CD8-positive, alpha-beta memory T cell (primary cell): ENCODE measurements at places on chromosomes 5 and 9. TPM values are rescaled to one million over a fixed set of nuclear protein-coding genes. Genes with fewer than 3 reads are reported as not detected.

The TLR4 gene
- polyA plus RNA-seq: not detected

The MORN5 gene
- polyA plus RNA-seq: not detected

The HNRNPK gene
- polyA plus RNA-seq: 884 TPM

The PCDHA9 gene
- polyA plus RNA-seq: not detected

The ITK gene
- polyA plus RNA-seq: 129 TPM

The LHX6 gene
- not detected for polyA plus RNA-seq

The FRMPD1 gene
- polyA plus RNA-seq: not detected

The NUTM2G gene
- 0.14 TPM for polyA plus RNA-seq

The UNC5A gene
- not detected for polyA plus RNA-seq

The CNTFR gene
- polyA plus RNA-seq: not detected

The CNTNAP3B gene
- not detected for polyA plus RNA-seq

The CCDC171 gene
- 0.62 TPM for polyA plus RNA-seq

The SLC6A3 gene
- polyA plus RNA-seq: not detected

The PCDHGB5 gene
- 0.14 TPM for polyA plus RNA-seq

The C5orf46 gene
- polyA plus RNA-seq: not detected

The PDCD1LG2 gene
- not detected for polyA plus RNA-seq

The PRLR gene
- polyA plus RNA-seq: not detected

The SCGB3A1 gene
- polyA plus RNA-seq: 0.95 TPM

The HEXB gene
- 116 TPM for polyA plus RNA-seq

The LCN2 gene
- polyA plus RNA-seq: not detected

The MSX2 gene
- not detected for polyA plus RNA-seq

The GABRA1 gene
- not detected for polyA plus RNA-seq

The ITGA2 gene
- 0.51 TPM for polyA plus RNA-seq

The OR1Q1 gene
- polyA plus RNA-seq: not detected

The NOXA1 gene
- 1.3 TPM for polyA plus RNA-seq

The LRRC19 gene
- 0.10 TPM for polyA plus RNA-seq

The CDC37L1 gene
- polyA plus RNA-seq: 17.8 TPM

The CDX1 gene
- not detected for polyA plus RNA-seq

The IRX4 gene
- polyA plus RNA-seq: not detected

The FRMD3 gene
- polyA plus RNA-seq: 0.35 TPM

The RGS7BP gene
- 0.40 TPM for polyA plus RNA-seq

The PTAR1 gene
- polyA plus RNA-seq: 8.7 TPM

The ADAMTS2 gene
- not detected for polyA plus RNA-seq

The PCDHA11 gene
- polyA plus RNA-seq: not detected

The KLHL9 gene
- 16.9 TPM for polyA plus RNA-seq

The OMD gene
- polyA plus RNA-seq: not detected

The TXNDC8 gene
- not detected for polyA plus RNA-seq

The ZNF462 gene
- polyA plus RNA-seq: not detected

The CXCL14 gene
- polyA plus RNA-seq: not detected

The KCNIP1 gene
- polyA plus RNA-seq: not detected

The ST8SIA4 gene
- polyA plus RNA-seq: 17.5 TPM

The DPYSL3 gene
- not detected for polyA plus RNA-seq

The RAI14 gene
- polyA plus RNA-seq: 0.58 TPM

The GKAP1 gene
- 5.1 TPM for polyA plus RNA-seq

The SLC1A1 gene
- not detected for polyA plus RNA-seq

The SLC44A1 gene
- 14.9 TPM for polyA plus RNA-seq

The ARHGEF37 gene
- polyA plus RNA-seq: not detected

The ANKRD31 gene
- polyA plus RNA-seq: 0.33 TPM

The ASS1 gene
- polyA plus RNA-seq: not detected

The IL7R gene
- 761 TPM for polyA plus RNA-seq

The SOHLH1 gene
- polyA plus RNA-seq: not detected
